ENCODE measurements at places on chromosomes 4 and X. TPM values are rescaled to one million over a fixed set of nuclear protein-coding genes. Genes with fewer than 3 reads are reported as not detected.

Gene TLR2
- polyA plus RNA-seq, result 2.7 TPM

Gene CENPE
- polyA plus RNA-seq, result 5.1 TPM

Gene GPM6B
- polyA plus RNA-seq, result 20.1 TPM

Gene BOD1L1
- polyA plus RNA-seq, result 51.0 TPM

Measured in muscle of arm (tissue), 14 donors.